Brain (organoid and tissue), 16 donors: ENCODE measurements at places on chromosomes 1 and 21.
A peak's percentile ranks its signal among the peaks of the same experiment; 100 is the strongest.

DNA sequence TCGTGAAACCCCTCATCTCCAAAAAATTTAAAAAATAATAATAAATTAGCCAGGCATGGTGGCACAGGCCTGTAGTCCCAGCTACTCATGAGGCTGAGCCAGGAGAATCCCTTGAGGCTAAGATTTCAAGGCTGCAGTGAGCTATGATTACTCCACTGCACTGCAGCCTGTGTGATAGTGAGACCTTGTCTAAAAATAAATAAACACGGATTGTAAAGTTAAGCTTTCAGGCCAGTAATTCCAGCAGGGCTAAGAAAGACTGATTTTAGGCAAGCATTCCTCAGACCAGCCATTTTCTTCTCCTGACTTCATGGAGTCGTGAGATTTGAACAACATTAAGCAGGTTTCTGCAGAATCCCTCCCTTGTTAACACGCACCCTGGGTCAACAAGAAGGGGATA, 77.2 kb upstream of the EFHD2 start:
- DNase-seq = no peak

GRCh38 chr21:44930543-44930981, 9.3 kb upstream of the SLX9 start:
- DNase-seq = no peak

DNA sequence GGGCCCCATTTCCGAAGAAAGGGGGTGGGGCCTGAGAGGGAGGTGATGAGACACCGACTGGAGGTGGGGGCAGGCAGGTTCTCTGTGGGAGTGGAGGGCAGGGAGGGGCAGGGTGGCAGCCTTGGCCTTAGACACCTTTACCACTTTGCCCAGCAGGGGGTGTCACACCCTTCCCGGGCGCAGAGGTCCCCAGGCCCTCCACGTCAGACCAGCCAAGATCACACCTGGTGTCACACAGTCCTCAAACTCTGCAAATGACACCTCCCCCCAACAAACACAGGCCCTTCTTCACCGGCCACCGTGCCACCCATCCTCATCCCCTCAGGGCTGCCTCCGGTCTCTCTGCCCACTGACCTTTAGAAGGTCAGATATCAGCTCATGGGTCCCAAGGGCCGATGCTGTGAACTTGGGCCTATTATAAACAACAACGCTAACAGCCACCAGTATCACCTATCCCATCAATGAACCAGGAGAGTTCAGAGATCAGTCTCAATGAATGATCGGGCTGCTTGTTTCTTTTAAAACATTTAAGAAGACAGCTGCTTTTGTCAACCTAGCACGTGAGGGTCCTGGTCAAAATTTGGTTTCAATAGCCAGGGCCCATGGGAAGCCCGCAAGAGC, 103.9 kb downstream of the CASZ1 start:
- DNase-seq = no peak

DNA sequence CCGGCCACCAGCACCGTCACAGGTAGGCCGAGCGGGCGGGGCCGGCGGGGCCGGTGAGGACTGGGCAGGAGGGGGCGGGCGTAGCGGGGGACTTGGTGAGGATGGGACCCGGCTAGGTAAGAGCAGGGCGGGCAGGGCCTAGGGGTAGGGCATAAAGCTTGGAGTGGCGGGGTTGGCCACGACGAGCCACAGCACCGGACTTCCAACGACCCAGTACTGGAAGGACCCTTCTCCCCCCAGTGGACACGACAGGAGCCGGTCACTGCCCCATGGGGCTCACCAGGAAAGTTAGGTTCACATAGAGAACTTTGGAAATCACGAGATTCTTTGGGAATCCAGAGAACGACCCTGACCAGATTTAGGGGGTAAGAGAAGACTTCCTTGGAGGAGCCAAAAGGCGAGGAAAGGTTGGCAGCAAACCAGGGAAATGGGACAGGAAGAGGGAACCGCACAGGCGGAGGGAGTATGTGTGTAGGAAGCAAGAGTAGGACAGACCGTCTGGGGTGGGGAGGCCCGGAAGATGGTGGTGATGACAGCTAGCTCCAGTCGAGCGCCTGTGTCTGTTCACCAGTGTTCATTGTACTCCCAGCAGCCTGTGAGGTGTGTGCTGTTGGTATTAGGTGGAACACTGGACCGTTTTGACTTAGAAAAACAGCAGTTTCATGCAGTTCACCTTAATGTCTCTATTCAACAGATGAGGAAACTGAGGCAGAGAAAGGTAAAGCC, 20.4 kb downstream of the ZNF362 start:
- no peak for DNase-seq

DNA sequence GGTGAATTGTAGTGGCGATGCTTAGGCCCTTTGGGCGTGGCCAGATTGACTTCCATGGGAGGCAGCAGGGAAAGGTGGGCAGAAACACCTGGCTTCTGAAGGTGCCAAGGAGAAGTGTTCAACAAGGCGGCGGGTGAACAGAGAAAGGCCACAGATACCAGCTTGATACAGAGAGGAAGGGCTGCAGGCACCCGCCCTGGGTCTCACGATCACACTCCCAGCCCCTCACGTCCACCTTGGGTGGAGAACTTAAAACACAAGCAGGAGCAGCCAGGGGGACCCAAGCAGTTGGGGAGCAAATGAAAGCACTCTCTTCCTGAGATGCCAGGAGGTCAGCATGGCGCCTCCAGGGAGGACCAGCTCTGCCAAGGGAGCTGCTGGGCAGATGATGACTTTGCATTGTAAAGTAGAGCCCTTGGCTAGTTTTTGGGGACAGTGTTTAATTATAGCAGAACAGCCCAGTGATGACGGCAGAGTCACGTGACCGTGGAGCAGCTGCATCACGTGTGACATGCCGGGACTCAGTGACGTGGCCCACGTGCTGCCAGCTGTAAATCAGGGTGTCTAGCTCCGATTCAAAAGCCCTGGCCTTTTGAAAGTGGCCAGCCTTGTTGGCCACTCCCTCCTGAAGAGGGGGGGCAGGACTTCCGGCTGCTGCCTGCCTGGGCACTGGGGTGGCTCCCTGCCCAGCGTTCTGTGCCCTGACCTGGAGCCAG, 19.0 kb downstream of the SLC37A1 start:
- no peak for DNase-seq

DNA sequence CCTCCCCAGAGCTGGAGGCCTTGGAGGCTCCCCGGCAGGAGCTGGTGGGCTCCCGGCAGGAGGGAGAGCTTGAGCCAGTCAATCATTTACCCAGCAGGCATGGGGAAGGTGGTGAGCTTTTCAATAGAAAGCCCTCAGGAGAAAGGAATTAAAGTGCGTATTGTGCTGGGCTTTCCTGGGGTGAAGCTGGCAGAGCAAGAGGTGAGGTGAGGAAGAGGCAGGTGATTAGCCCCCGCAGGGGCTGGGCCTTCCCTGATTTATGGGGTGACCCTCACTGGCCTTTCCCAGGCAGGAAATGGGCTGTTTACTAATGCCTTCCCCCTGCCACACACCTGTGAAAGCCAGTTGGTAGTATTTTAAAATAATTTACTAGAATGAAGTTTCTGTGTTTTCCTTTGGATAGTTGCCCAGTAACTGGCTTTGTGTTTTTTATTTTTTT, 25.8 kb downstream of the CLDN14 start:
- no peak for DNase-seq

- no peak for DNase-seq
These were observed 58.6 kb downstream of the PTGFR start for GRCh38 chr1:78549331-78549730.

DNA sequence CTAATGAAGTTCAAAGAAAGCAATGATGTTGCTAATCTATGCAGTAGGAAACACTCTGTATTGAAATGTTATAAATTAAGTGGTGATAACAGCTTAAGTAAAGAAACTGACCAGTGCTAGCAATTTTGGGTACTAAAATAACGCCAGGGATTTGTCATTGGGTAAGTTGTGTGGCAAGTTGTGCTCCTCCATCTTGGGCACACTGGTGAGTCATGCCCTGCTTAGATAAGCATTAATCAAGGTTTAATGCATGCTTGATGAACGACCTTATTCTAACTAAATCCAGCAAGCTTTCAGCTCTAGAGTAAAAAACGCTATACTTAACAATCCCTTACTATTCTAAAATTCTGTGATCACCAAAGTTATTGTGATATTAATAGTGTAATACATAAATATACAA, 25.2 kb downstream of the VAMP4 start:
- no peak for DNase-seq

- DNase-seq = no peak
These were observed 33.7 kb downstream of the EDN2 start for GRCh38 chr1:41450747-41451285.

GRCh38 chr21:39317134-39318090, 4.0 kb upstream of the BRWD1 start:
- DNase-seq = no peak

GRCh38 chr1:37085393-37085792, 51.1 kb upstream of the GRIK3 start:
- DNase-seq = no peak

- no peak for DNase-seq
These were observed 1.7 kb downstream of the SYT11 start for GRCh38 chr1:155860970-155861510.

GRCh38 chr1:22527122-22527521, 36.2 kb upstream of the EPHA8 start:
- no peak for DNase-seq

DNA sequence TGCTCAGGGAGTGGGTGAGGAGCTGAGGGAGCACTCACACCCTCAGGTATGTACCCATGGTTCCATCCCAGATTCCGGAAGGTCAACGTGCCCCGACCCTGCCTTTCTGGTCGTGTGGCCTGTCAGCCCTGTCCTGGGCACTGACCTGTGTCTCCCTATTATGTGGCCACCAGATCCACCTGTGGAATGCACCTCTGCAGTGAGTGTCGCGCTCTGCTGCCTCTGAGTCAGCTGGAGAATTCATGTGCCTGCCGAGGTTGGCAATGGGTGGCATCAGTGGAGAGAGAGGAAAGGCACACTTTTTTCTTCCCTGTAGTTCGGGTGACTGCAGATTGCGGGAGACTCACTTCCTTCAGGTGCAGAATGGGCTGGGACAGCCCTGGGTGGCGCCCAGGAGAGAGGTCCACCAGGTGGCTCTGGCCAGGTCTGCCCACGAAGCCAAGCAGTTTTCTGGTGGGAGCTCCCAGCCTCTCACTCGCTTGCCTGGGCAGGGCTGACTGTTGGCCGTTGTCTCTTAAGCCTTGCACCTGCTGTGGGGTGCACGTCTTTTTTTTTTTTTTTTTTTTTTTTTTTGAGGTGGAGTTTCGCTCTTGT, 176.1 kb upstream of the TMEM51 start:
- DNase-seq = no peak

GRCh38 chr1:12434174-12434573, 183.8 kb downstream of the DHRS3 start:
- DNase-seq = no peak

GRCh38 chr1:181251001-181251712, 162.7 kb downstream of the IER5 start:
- no peak for DNase-seq

- no peak for DNase-seq
These were observed 42.5 kb downstream of the LAMC2 start for GRCh38 chr1:183228347-183229220.

- DNase-seq = no peak
These were observed 121.9 kb downstream of the ACBD6 start for GRCh38 chr1:180380259-180381183.

GRCh38 chr1:55547405-55547804, 332.2 kb upstream of the USP24 start:
- DNase-seq = peak; percentile 53

GRCh38 chr1:17220287-17220686, 15.4 kb downstream of the PADI1 start:
- no peak for DNase-seq

GRCh38 chr1:55134152-55134808, 80.9 kb downstream of the USP24 start:
- DNase-seq = no peak

GRCh38 chr1:197062692-197063091, 4.4 kb downstream of the F13B start:
- DNase-seq = no peak

DNA sequence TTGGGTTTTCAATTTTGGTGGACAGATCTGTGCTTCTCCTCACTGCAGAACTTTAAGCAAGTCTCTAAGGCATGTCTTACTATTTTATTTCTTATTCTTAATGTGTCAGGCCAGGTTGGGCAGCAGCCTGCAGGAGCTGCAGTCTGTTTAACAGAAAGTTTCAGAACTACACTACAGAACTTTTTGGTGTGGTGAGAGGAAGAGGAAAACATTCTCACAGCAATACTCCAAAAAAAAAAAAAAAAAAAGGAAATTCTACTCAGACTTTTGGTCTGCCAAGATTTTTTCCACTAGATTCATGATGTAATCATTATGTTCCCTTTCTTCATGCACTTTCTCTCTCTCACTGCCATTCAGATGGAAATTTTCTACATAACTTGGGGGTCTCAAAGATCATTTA, 255.2 kb downstream of the COL11A1 start:
- peak; percentile 21 for DNase-seq

DNA sequence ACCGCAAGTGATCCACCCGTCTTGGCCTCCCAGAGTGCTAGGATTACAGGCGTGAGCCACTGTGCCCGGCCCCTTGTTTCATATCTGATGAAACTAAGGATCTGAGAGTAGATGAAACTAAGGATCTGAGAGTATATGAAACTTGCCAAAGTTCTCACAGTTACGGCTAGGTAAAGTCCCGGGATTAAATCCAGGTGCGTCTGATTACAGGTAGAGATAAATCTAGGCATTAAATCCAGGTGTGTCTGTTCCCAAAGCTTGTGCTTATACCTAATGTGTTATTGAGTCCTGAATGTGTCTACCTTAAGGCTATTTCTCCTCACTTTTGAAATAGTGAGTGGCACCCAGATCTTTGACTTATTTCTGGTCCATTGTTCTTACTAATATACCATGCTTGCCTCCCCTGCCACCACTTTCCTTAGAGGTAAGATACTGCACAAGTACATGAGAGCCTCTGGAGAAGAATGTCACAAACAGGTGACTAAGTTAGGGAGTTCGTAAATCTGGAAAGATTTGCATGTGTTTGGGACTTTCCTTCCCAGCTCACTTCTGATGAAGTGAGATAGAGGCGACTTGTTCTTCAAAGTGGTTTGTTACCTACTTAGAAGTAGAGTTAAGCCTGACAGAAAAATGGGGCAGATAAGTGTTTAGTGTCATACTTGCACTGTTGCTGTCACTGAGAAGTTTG, 66.5 kb downstream of the AK4 start:
- DNase-seq = no peak

GRCh38 chr1:14142397-14143100, 442.6 kb downstream of the PRDM2 start:
- DNase-seq = peak; percentile 69

GRCh38 chr1:107683191-107683657, 281.8 kb downstream of the VAV3 start:
- no peak for DNase-seq

- no peak for DNase-seq
These were observed 24.9 kb downstream of the ITPKB start for GRCh38 chr1:226714148-226714547.

- no peak for DNase-seq
These were observed 38.2 kb downstream of the SLC9A1 start for GRCh38 chr1:27116697-27117096.

DNA sequence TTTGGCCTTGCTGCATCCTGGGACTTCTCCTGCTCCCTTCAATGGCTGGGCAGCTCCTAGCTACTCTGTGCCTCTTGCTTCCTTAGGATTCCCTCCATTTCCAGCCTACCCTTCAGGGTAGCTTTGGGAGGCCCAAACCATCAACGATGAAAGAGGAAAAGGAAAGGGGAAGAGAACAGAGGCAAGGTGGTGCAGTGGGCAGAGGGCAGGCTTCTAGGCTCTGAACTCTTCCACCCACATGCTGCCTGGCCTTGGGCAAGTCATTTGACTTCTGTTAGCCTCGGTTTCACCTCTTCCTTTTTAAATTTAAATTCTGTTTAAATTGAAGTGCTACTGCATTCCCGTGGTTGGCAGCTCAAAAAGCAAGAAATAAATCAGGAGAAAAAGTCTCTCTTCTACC, 5.7 kb upstream of the PPM1J start:
- DNase-seq = no peak
